ENCODE measurements at places on chromosomes 3 and 15. TPM values are rescaled to one million over a fixed set of nuclear protein-coding genes. Genes with fewer than 3 reads are reported as not detected.

DNA sequence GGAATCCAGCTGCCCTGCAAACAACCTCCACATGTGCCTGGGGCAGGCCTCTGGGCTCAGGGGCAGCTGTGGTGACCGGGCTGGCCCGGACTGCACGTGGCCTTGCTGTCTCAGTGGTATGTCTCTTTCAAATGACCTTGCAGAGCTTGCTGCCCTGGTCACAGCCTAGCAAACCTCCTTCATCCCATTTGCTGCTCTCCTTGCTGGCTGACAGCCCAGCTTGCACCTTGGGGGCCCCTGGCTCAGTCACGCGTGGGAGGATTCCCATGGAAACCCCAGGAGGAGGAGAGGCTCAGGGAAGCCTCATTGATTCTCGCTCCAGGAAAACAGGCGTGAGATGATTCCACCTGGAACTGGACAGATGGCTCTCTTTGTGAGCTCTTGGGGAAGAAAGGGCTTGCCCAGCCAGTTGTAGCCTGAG lies 5.6 kb downstream of the SPSB4 start:
- no peaks in the 10 kb centered on the region for H3K36me3 ChIP-seq
- DNase-seq = no peak
- no peak overlapping the region for H3K27ac ChIP-seq
- peaks cover 10% of the 10 kb centered on the region for H3K4me1 ChIP-seq

GRCh38 chr3:4045756-4046155 lies 246.5 kb downstream of the LRRN1 start:
- H3K36me3 ChIP-seq = no peaks in the 10 kb centered on the region
- no peaks in the 10 kb centered on the region for H3K27me3 ChIP-seq
- H3K27ac ChIP-seq = no peak overlapping the region
- H3K4me1 ChIP-seq = no peaks in the 10 kb centered on the region
- no peak for DNase-seq
- H3K4me3 ChIP-seq = no peak overlapping the region

GRCh38 chr3:136651581-136651980 lies 100.6 kb downstream of the STAG1 start:
- H3K4me1 ChIP-seq = no peaks in the 10 kb centered on the region
- no peak overlapping the region for H3K4me3 ChIP-seq
- no peaks in the 10 kb centered on the region for H3K36me3 ChIP-seq
- H3K27me3 ChIP-seq = no peaks in the 10 kb centered on the region
- no peak overlapping the region for H3K27ac ChIP-seq

GRCh38 chr3:28916713-28917499 lies 364.0 kb upstream of the RBMS3 start:
- peaks cover 12% of the 10 kb centered on the region for H3K4me1 ChIP-seq
- no peaks in the 10 kb centered on the region for H3K27me3 ChIP-seq
- peak overlapping the region; percentile 25 for H3K27ac ChIP-seq
- H3K36me3 ChIP-seq = no peaks in the 10 kb centered on the region
- peak overlapping the region; percentile 35 for H3K4me3 ChIP-seq

- no peak overlapping the region for H3K4me3 ChIP-seq
- H3K27ac ChIP-seq = no peak overlapping the region
- no peaks in the 10 kb centered on the region for H3K27me3 ChIP-seq
- peaks cover 8% of the 10 kb centered on the region for H3K4me1 ChIP-seq
- no peaks in the 10 kb centered on the region for H3K36me3 ChIP-seq
- no peak for DNase-seq
Measured at GRCh38 chr3:163671201-163671600, 1407.1 kb downstream of the SI start.

DNA sequence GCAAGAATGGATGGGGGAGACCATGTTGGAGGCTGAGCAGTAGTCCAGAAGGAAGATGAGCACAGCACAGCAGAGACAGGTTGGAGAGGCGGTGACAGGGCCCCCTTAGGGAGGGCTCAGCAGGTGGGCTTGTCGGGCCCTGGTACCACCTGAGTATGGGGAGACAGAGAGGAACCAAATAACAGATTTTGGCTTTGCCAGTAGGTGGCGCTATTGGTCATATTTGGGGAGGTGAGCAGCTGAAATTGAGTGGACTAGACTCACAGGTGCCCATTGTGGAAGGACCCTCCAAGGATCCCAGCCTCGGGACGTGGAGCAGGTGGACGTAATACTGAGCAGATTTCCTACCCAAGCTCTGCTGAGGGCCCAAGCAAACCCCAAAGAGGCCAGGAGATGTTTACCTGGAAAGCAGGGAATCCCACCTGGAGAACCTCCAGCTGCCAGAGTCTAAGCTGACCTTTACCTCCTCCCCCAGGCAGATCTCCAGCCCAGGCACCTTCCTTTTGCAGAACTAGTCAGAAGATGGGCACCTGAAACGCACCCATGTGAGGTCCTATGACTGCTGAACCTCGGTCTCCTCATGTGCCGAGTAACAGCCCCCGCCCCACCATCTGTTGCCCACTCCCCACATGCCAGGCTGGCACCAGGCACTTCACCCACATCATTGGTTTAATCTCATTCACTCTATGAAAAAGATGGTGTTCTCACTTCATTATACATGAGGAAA lies 24.6 kb upstream of the CORO2B start:
- H3K4me3 ChIP-seq = no peak overlapping the region
- H3K27ac ChIP-seq = no peak overlapping the region
- H3K36me3 ChIP-seq = no peaks in the 10 kb centered on the region
- DNase-seq = peak; percentile 78

DNA sequence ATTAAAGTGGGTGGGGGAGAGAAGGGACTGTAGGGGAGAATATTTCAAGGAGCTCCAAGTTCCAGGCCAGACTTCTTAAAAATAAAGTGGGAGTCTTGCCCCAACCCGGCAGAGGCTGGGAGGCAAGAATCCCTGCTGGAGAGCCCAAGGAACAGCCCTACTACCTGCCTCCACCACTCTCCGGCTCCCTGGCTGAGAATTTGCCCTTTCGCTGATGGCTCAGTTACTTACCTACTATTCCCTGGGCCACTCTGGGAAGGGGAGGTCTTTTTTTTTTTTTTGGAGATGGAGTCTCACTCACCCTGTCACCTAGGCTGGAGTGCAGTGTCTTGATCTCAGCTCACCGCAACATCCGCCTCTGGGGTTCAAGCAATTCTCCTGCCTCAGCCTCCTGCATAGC lies 15.5 kb downstream of the MYL3 start:
- H3K27me3 ChIP-seq = no peaks in the 10 kb centered on the region
- no peak overlapping the region for H3K27ac ChIP-seq
- no peaks in the 10 kb centered on the region for H3K4me1 ChIP-seq

DNA sequence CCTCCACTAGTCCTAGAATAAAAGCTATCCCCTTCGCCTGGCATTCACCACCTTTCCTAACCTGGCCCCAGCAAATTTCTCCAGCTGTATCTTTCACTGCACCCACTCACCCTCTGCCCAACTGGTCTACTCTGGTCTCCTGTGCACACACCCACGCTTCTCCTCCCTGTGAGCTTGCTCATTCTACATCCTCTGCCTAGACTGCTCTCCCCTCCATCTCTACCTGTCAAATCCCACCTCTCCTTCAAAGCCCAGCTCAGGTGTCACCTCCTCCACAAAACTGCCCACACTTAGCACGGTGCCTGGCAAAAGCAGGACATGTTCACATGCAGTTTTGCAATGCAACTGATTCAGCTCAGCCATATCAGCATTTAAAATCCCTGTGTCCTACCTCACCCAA lies 45.8 kb upstream of the NTRK3 start:
- no peaks in the 10 kb centered on the region for H3K36me3 ChIP-seq
- H3K4me3 ChIP-seq = no peak overlapping the region

GRCh38 chr15:35722501-35722900 lies 176.5 kb upstream of the DPH6 start:
- H3K27me3 ChIP-seq = no peaks in the 10 kb centered on the region
- H3K4me3 ChIP-seq = no peak overlapping the region
- H3K27ac ChIP-seq = no peak overlapping the region
- H3K4me1 ChIP-seq = peaks cover 21% of the 10 kb centered on the region

- DNase-seq = no peak
- no peak overlapping the region for H3K27ac ChIP-seq
- H3K27me3 ChIP-seq = no peaks in the 10 kb centered on the region
- H3K36me3 ChIP-seq = no peaks in the 10 kb centered on the region
Measured at GRCh38 chr3:158103081-158103886, 2.9 kb downstream of the SHOX2 start.

DNA sequence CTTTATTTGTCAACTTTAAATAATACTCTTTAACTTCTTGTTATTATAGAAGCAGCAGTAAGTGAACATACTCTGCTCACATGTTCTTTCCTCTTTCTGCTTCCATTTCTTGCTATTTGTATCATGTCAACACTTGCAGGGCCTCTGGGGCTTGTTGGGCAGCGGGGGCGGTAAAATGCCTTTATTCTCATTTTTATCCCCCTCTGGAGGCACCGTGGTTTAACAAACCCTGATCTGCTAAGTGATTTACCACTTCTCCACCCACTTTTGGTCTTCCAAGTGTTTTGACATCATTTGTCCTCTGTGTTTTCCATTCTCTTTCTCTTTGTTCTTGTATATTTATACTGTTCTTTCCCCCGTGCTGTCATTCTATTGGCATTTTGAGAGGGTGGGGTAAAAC lies 33.9 kb downstream of the SCN10A start:
- H3K36me3 ChIP-seq = no peaks in the 10 kb centered on the region
- H3K4me1 ChIP-seq = no peaks in the 10 kb centered on the region
- no peak for DNase-seq
- H3K27me3 ChIP-seq = no peaks in the 10 kb centered on the region
- H3K27ac ChIP-seq = no peak overlapping the region

GRCh38 chr3:14649466-14649865 lies 2.1 kb upstream of the CCDC174 start:
- peaks cover 2% of the 10 kb centered on the region for H3K36me3 ChIP-seq
- no peak for DNase-seq
- peaks cover 15% of the 10 kb centered on the region for H3K4me1 ChIP-seq
- no peak overlapping the region for H3K27ac ChIP-seq
- H3K27me3 ChIP-seq = peaks cover 18% of the 10 kb centered on the region

DNA sequence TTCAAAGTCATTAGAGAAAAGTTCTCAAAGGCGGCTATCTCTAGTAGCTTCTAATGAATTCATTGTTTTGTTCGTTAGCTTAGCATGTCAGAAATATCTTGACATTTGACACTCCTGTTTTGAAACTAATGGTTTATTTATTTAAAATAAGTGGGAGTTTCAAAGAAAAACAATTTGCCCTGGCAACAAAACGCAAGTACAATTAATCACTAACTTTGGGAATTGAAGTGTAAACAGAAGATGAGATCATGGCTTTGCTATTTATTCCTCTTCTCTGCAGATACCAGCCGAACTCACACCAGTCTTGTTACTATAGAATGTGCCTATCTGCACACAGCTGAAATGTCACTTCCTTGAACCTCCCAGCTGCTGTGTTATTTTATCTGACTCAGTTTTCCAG lies 27.5 kb downstream of the MASP1 start:
- no peaks in the 10 kb centered on the region for H3K4me1 ChIP-seq
- H3K27ac ChIP-seq = no peak overlapping the region
- no peak for DNase-seq
- H3K27me3 ChIP-seq = no peaks in the 10 kb centered on the region

DNA sequence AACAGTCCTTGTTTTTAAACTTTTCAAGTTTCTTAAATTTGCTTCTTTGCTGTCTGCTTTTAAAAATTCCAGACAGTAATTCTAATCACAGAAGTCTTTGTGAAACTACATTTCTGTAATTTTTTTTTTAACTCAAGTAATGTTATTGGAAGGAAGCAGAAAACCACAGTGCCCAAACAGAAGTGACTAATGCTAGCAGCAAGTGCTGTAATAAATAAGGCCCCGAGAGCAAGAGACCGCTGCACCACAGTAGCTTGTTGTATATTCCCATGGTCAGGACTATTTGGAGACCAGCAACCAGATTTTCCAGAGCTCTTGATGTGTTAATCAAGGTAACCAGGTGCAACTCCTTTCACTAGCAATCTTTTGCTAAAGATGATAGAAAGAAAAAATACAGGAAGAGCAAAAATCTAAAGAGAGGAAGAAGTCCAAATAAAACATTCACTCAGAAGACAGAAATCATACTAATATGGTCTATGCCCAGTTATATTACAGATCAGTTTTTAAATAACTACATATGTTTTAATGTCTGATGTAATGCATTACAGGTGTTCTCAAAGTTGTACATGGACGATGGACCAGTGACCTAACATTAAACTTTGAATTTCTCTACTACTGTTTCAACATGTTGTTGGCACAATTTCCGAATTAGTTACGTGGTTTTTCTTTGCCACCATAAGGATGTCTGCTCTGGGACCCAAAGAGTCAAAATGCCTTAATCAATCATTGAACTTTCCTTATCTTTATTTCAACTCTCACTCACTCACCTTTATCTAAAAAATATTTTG lies 36.4 kb downstream of the WWTR1 start:
- no peaks in the 10 kb centered on the region for H3K36me3 ChIP-seq
- no peak overlapping the region for H3K4me3 ChIP-seq
- peaks cover 56% of the 10 kb centered on the region for H3K4me1 ChIP-seq

DNA sequence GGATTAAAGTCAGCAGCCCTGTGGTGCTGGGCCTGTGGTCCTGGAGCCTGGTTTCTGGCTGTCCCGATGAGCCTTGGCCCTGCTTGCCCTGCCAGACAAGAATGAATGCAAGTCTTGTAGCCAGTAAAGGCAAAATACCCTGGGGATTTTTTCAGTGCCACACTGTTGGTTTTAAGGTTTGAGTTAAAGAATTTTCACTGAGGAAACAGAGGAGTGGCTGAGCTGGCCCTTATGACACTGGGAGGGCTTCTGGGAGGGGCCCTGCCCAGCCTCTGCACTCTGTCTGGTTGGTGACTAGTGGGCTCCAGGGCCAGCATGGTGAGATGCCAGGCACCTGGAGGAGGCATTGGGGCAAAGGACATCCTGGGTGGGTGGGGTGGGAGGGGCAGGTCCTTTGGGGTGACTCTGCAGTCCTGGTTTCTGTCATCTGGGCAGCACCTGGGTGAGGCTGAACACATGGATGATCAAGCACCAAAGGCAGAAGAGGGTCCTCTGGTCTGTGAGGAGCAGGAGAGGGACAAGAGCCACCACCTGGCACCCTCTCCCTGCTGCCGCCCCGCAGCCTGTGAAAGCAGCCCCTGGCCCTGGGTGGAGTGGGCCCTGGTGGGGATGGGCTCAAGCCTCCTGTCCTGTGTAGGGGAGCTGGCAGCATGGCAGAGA lies 12.5 kb upstream of the PLA2G4E start:
- H3K4me3 ChIP-seq = no peak overlapping the region
- no peak overlapping the region for H3K27ac ChIP-seq

- H3K36me3 ChIP-seq = no peaks in the 10 kb centered on the region
- H3K27ac ChIP-seq = no peak overlapping the region
- DNase-seq = no peak
Measured at GRCh38 chr3:153260681-153261080, 98.7 kb downstream of the RAP2B start.

- H3K27ac ChIP-seq = no peak overlapping the region
- no peaks in the 10 kb centered on the region for H3K4me1 ChIP-seq
- peaks cover 20% of the 10 kb centered on the region for H3K36me3 ChIP-seq
- DNase-seq = no peak
Measured at GRCh38 chr3:152419748-152420147, 151.0 kb downstream of the MBNL1 start.

MITF gene
- total RNA-seq = 0.44 TPM

C2CD4A gene
- total RNA-seq = 0.34 TPM

SNX22 gene
- 2.7 TPM for total RNA-seq

CIB2 gene
- total RNA-seq = 1.7 TPM

UBAP1L gene
- total RNA-seq = 3.9 TPM

ACKR2 gene
- not detected for total RNA-seq

SV2B gene
- 3.9 TPM for total RNA-seq

C3orf22 gene
- not detected for total RNA-seq

SKIC8 gene
- 55.5 TPM for total RNA-seq

Measured in A673 (cell line).